ENCODE measurements at places on chromosomes 2 and 18.

DNA sequence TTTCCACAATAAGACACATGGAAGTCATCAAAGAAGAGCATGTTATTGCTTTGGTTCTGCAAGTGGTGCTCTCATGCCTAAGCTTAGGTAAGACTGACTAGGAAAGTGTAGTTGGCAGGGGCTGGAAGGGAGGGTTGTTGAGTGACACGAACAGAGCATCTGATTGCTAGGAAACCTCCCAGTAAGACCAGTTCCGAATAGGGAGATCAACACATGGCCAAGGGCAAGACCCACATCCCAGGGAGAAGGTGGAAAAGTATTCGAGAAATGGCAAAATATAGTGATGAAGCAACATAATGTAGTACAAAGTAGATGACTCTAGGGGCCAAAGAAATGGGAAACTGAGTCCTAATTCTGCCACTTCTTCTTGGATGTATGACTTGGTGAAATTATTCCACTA, 33.8 kb upstream of the FMNL2 start:
- DNase-seq = no peak

DNA sequence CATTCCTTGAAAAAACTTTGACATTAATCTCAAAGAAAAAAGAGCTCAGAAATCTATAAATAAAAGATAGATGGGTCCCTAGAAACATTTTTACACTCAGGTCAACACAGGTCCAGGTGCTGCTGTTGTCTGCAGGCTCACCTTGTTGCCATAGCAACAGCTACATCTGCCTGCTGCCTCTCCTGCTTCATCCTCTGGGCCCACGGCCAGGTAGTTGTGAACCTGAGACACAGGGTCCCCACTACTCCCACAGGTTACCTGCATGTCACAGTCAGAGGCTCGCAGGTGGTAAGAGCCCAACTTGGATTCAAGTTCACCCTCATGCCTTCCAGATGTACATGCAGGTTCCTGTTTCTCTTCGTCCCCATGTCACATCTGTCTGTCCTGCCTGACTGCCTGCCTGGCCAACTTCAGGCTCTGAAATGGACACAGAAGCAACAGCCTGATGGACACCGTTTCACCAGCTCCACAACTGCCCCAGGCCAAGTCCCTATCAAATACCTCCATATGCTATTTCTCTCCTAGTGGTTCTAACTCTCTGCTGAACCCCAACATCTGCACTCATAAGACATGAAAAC, 88.3 kb upstream of the SALL3 start:
- no peak for DNase-seq

GRCh38 chr2:225501022-225501421, 101.5 kb downstream of the NYAP2 start:
- DNase-seq = no peak

GRCh38 chr18:48294899-48295585, 114.1 kb downstream of the ZBTB7C start:
- DNase-seq = peak; percentile 4

GRCh38 chr2:31989946-31990345, 20.9 kb downstream of the MEMO1 start:
- DNase-seq = no peak

DNA sequence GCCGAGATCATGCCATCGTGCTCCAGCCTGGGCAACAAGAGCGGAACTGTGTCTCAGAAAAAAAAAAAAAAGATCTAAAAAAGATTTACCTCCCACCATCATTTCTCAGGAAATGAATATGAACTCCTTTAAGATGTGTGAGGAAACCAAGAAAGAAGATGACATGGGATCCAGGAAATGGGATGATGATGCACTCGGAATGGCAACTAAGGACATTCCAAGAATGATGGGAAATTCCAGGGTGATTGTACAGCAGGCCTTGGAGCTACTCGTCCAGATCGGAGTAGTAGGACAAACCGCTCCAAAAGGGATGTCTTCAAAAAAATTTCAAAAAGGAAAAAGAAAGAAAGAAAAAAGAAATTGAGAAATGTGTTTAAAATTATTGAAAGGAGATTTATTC, 84.9 kb upstream of the PMAIP1 start:
- no peak for DNase-seq

GRCh38 chr2:96407919-96408550, 72.5 kb downstream of the NCAPH start:
- no peak for DNase-seq

GRCh38 chr2:165547900-165548299, 78.4 kb downstream of the CSRNP3 start:
- no peak for DNase-seq

DNA sequence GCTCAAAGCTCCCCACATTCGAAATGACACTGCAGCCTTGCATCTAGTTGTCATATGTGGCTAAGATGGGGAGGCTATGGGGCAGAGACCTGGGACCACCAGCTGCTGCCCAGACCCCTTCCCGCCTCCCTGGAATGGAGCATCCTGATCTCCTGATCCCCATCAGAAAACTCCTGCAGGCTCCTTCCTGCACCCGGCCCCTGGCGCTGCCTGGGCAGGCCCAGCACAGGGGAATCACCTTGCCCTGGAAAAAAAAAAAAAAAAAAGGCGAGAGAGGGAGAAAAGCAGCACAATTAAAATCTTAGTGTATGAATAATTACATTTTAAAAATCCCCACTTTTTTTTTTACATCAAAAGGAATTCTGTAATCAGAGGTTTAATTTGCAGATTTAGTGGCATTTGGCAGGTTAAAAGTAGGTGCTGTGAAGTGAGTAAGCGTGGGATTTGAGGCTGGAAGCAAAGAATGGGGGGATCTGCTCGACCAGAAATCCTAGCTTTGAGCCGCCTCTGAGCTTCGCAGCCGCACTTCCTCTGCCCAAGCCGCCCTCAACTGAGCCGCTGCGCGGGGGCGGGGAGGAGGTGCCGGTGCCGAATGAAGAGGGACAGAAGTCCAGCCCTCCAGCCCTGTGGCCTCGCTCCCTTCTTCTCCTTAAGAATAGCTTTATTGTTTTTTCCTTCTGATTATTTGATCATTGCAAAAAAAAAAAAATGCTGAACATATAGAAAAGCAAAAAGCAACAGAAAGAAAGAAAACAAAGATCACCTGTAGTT, 30.0 kb downstream of the THNSL2 start:
- DNase-seq = peak; percentile 46

- no peak for DNase-seq
These were observed 37.3 kb downstream of the RNU4ATAC start for GRCh38 chr2:121567957-121568409.

GRCh38 chr18:70028084-70028483, 80.4 kb upstream of the CD226 start:
- no peak for DNase-seq

DNA sequence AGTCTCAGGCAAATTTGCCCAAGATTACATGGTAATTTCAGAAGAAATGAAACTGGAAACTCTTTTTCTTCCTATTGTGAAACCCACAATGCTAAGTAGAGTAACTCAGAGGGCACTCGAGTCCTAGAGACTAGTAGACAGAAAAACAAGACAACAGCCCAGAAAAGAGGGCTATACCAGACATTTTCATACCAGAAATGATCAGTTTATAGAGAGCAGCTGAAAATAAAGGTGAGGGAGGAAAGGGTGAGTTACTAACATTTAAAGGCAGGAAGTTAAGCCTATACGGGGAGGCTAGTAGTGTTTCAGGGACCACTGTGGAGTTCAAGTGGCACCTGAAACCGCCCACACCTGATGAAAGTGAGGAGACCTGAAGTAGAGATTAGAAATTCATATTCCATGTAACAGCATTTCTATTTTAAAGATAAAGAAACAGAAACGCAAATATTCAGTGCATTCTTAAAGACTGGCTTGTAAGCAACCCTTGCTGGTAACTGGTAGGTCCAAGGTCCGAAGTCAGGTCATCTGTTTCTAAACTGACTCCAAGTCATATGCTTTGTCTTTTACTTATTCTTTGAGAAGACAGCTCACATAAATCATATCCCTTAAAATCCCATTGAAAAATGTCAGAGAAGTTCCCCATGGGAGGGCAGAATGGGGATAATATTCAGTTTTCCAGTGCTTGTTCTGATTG, 145.1 kb upstream of the ITGB6 start:
- no peak for DNase-seq

GRCh38 chr18:57728941-57729511, 74.1 kb downstream of the ATP8B1 start:
- DNase-seq = no peak

DNA sequence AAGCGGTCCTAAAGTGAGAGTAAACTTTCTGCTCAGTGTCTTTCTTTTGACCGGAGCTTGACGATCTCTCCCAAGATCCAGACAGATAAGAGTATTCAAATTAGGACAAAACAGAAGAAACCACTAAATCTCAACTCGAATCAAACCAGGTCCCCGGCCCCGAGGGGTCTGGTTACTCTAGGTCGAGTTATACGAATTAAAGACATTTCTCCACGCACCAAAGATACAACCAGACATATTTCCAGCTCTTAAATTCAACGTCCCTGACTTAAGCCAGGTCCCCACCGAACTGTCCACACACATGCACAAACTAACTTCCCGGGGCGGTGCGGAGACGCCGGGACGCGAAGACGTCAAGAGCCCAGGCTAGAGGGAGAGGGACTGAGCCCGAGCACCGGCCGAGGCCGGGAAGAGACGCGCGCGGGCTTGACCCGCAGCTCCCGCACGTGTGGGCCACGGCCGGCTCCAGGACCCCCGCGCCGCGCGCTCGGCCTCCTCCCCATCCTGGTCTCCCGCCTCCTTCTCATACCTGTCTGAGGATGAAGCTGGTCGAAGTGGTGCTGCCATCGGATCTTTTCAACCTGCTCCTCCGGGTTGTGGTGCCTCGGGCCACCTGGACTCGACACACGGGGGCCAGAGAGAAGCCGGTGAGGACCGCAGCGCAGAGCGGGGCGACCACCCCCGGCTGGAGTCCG, 896 bp downstream of the CACNB4 start:
- no peak for DNase-seq

DNA sequence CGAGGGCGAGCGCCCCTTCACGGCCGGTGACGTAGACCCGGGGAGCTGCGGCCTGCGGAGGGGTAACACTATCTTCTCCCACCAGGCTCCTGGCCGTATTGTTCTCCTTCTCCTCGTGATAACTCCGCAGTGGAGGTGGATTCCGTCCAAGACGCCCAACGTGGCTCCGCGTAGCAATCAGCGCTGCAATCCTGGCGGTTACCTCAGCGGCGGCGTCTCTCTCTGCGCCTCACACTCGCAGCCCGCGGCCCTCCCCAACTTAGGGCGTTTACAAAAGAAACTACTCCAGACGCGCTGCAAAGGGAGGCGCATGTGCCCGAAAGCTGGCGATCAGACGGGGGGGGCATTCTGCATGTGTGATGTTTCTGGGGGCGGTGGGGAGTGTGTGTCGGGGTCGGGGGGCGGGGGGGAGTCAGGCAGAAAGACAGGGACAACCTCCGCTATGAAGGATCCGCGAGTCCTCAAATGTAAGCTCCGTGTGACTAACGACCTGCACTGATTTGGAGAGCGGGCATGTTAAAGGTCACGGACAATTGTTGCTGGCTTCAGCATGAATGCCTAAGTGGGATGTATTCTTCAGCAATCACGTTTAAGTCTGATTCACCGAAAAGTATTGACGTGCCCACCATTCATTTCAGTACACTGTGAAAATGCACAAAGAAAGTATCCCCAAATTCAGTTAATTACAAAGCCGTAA, 1.3 kb upstream of the ZNF516 start:
- no peak for DNase-seq

DNA sequence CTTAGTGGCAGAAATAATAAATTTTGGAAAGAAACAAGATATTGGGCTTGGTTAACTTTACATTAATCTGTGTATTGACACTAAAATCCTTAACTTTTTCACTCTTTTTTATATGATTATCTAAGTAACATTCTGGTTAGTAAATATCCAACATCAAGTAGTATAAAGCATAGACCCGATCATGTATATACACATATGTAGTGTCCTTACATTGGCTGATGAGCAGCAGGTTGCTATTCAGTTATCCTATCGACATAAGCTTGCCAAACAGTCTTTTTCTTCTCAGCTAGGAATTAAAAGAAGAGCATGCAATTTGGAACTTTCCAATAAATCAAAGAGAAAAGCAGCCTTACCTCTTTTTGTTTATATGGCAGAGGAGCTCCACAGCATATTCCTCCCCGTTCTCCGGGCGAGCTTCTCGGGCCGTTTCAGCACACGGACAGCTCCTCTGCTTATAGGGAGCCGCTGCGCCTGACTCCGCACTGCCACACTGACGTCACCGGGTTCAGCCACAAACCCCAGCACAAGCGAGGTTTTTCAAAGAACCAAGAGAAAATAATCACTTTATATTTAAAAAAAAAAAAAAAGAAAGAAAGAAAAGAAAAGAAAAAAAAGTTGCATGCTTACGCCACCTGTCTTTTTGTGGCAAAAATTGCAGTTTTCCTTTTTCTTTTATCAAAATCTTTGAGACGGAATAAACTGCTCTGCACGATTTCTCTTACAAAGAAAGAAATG, at the start of gene SCG2:
Gene SCG2 (minus strand): TSS at position 430 of the 735 bp plus-strand sequence. CDS start 3,079 bp downstream, outside the sequence.
- DNase-seq = peak; percentile 74

- no peak for DNase-seq
These were observed 19.6 kb upstream of the KCNG3 start for GRCh38 chr2:42513252-42513918.

DNA sequence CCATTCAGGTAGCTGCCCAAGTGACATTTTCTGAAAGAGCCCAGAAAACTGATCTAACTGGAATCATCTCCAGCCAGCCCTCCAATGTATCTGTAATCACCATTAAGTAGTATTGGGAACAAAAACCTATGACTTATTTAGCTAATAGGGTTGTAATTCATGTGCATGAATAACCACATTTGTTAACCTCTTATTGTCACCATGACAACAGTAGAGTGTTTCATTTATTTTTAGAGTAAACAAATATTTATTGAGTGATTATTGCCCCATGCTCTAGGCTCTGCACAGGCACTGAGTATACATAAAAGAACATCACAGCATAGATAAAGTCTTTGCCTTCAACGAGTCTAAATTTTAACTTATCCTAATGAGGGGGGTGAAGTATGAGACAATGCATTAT, 265.4 kb upstream of the UBE2E3 start:
- DNase-seq = no peak

Data from dorsolateral prefrontal cortex (tissue), 122 donors.